ENCODE measurements at places on chromosomes 12 and 14.

DNA sequence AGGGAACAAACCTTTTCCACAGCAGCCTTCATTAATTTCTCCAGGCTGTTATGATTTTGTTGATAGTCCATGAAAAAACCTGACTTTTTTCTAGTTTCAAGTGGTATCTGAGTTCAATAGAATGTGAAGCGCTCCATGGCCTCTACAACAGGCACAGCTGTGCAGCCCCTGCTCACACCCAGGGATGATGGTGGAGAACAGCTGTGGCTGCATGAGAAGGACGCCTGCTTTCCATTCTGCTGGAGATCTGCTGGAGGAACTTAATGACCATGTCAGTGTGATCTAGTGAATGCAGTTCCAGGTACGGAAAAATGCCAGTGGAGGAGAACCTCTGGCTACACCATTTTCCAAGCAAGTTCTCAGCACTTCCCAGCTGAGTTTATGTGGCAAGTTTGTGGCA lies 80.6 kb downstream of the PIWIL1 start:
- DNase-seq: no peak

DNA sequence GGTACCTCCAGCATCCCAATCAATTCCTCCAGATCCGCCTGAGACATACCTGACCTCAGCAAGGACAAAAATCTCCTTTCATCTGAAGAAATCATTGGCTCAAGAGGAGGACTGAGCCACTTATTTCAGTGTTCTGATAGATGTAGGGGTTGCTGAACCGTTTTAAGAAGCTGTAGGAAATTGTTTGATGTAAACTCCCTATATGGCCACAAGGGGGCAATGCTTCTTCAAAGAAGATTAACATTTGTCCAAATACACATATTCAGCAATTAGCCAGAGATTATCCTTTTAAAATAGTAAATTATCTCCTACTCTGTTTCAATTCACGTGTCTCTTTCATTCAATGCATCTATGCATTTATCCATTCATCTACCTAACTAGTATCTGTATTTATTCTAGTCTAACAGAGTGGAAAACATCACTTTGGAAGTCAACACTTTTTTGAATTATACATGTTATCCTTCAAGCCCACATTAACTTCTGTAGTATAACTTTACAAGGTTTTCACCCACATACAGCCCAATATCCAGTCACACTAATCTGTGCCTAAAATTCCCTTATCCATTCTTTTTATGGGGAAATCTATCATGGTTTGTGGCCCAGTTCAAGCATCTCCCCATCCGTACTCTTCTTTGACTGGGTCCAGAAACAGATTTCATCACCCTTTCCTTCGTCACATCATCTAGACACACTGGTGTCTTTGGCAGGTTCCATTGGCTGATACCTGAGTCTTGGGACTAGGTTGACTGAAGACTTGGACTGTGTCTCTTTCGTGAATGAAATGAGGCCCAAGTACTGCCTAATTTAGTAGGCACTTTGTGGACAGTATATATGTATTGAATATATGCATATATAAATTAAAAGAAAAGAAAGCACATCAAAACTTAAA lies 411.0 kb upstream of the OR4E1 start:
- peak; percentile 56 for DNase-seq

DNA sequence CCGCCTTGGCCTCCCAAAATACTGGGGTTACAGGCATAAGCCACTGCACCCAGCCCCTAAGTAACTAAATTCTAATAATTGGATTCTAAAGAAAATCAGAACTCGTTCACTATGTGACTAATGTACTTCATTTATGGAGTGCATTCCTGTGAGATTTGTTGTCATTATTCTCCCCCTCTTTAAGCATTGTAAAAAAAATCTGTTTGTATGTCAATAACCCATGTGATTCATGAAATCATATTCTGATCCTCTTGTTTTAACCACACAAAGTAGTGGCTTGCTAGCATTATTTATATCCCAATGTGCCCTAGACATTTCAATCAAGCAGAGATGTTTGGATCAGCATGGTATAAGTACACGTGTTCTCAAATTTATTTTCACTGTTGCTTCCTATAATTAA lies 78.2 kb upstream of the OSBPL8 start:
- DNase-seq: no peak

DNA sequence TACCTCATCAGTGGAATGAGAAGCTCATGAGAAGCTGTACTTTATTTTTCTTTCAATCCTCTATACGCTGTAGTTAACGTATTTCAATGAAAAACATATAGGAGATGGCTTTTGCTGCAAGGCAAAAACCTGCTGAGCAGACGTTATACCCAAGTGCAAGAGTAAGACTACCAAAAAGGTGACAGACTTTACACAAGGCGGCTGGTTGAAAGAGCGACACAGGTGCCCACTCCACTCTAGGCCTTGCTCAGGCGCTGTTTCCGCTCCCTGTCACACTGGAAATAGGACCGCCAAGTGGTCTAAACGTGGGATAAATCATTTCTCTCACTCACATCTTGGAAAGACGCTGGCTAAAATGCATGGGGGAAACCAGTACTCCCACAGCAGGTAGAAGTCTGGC lies 54.5 kb downstream of the PPP2R5C start:
- DNase-seq: peak; percentile 19

GRCh38 chr12:19373586-19373985 lies 65.7 kb upstream of the AEBP2 start:
- no peak for DNase-seq

GRCh38 chr12:76711241-76711640 lies 52.7 kb upstream of the ZDHHC17 start:
- DNase-seq: no peak

DNA sequence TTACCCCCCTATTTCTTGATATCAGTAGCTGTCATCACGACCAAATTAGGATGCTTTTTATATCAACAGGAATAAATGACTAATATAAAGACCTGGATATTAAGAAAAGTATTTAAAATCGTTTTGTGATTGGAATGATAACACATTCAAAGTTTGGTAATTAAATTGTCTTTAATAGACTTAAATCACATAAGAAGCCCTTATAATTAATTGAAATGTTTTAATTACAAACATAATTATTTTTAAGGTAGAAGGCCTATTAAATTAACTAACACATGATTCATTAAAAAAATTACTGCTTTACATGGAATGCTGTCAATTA lies 412.4 kb downstream of the FUT8 start:
- DNase-seq: no peak

GRCh38 chr12:80622271-80622670 lies 85.2 kb upstream of the MYF6 start:
- no peak for DNase-seq

GRCh38 chr12:6488240-6488639 lies 4.8 kb downstream of the MRPL51 start:
- no peak for DNase-seq

DNA sequence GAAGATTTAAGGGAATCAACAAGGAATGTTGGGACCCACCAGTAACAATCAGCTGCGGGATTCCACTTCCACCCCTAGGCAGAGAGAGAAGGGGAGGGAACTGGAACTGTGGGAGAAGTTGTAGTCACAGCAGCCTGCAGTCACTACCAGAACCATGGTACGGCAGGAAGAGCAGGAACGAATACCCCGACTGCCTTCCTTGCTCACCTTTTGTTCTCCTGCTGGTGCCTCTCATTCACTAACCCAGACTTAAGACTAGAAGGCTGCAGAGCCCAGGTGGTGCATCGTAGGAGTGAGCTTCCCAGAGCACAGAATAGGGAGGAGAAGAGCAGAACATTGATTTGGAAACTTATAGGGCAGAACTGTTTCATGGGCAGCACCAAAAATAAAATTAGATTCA lies 154.2 kb downstream of the DYRK2 start:
- DNase-seq: no peak

GRCh38 chr12:60704171-60704914 lies 1108.5 kb downstream of the SLC16A7 start:
- DNase-seq: no peak

GRCh38 chr14:96304956-96305355 lies 48.9 kb downstream of the BDKRB1 start:
- no peak for DNase-seq

- peak; percentile 24 for DNase-seq
Measured at GRCh38 chr14:106622200-106622745, 1095.9 kb downstream of the TMEM121 start.

DNA sequence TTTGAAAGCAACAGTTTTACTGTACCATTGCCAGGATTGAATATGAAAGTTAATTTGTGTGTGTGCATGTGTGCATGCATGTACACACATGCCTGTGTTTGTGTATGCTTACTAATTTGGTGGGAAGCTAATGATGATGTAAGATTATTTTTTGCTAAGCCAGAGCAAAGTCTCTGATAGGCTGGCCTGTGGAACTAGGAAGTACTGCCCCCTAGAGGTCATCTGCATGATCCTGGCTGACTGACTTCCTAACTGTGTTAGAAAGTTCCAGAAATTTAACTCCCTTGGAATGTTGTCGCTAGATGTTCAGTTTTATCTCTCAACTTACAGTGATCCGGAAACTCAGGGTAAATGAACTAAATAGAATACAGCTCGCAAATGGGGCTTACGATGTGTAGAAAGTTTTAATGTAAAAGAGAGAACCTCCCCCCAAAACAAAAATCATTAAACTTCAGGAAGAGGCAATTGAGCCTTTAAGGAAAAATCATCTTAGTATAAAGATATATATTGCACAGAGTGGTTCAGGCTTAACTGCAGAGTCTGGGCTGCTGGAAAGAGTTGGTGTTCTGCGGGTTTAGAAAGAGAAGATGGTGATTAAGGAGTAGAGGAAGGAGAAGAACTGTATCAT lies 34.3 kb upstream of the SLC38A1 start:
- peak; percentile 72 for DNase-seq

- DNase-seq: no peak
Measured at GRCh38 chr14:73239393-73240241, 2.3 kb downstream of the PAPLN start.

- no peak for DNase-seq
Measured at GRCh38 chr14:32934073-32934880, 4.4 kb upstream of the NPAS3 start.

DNA sequence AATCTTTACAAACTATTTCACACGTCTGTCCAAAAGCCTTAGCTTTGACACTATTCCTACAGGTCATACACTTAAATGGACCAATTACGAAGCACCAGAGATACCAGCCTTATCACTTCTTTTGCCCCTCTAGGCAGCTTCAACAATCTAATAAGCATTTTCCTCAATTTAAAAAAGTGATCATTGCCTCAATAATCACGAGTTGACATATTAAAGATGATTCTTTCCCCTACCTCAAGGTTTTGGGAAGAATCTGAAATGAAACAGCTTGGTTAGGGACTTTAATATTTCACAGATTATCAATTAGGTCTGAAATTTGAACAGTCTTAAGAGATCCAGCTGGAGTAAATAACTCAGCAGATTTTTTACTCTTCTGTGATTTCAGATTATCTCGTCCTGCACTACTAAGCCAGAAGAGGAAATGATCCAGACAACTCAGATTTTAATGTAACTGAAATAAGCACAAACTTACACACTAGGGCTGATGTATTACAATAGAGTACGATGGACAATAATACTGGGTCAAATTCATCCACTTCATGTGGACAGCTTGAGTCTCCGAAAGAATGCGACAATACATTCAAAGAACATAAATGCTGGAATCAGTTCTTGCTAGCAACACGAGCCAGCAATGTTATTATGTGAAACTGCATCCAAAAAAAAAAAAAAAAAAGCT lies 15.9 kb downstream of the UBE2N start:
- DNase-seq: no peak

GRCh38 chr12:130160306-130160705 lies 2.0 kb upstream of the FZD10 start:
- DNase-seq: no peak

DNA sequence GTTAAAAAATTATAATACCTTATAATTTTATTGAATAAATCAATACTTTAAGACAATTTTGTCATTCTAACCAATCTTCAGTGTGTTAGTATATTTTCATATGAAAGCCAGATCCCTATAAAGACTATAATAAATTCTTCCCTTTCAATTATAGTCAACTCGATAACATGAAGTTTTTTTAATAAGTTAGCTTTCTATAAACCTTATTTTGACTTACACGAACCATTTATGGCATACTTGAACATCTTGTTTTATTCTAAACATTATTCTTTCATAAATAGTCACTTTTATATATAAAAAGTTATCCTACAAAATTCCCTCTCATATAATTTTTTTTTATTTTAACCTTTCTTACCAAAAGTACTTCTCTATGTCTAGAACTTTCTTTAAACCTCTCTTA lies 1002.3 kb downstream of the TMEM121 start:
- no peak for DNase-seq

- no peak for DNase-seq
Measured at GRCh38 chr14:35855876-35856481, 29.8 kb downstream of the BRMS1L start.

DNA sequence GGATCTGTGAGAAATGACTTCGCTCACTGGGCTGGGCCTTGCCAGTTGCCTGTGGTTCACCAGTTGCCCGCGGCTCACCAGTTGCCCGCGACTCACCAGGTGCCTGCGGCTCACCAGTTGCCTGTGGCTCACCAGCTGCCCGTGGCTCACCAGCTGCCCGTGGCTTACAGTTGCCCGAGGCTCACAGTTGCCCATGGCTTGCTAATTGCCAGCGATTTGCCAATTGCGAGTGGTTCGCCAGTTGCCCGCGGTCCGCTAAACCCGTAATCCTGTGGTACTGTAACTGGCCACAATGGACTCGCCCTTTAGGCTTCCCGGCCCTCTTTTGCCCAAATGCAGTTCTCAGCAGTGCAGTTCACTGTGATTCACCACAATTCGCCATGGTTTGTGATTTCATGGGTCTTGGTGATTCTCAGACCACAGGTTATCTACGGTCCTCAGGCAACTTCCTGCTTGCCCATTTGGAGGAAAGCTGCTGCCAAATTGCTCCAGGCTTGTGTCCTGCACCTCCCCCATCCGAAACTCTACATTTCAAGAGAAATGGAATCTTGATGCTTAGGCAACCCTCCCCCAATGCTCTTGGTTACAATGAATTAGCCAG lies 15.0 kb upstream of the MEG3 start:
- no peak for DNase-seq

DNA sequence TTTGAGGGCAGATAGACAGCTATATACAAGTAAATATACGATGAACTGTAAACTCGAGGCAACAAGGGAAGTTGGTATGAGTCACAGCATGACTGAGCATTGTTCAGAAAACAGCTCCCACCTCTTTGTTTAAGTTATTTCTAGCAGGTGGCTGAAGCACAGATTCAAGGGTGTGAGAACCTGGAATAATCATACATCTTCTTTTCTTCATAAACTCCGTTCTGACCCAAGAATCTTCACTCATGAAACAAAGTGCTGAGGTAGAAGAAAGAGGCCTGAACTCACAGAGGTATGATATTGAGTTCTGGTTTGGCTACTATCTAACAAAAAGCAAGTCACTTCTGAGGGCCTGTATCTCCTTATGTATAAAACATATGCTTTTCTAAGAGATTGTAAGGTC lies 364.1 kb upstream of the KITLG start:
- no peak for DNase-seq

DNA sequence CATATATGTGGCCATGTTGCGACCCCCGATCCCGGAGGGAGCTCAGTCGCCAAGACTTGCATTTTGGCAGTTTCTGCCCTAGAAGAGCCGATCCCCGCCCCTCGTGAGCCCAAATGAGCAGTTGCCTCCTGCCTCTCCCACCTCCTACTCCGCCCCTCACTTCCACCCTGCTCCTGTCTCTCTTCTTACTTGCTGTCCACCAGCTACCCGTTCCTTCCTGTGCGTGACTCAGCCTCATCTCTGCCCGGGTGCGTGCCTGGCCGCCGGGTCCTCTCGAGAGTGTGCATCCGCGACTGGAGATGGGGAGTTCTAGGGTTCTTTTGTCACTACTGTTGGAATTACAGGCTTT lies 585 bp downstream of the GPATCH2L start:
- DNase-seq: peak; percentile 75

Measured in CD4-positive, alpha-beta T cell treated with Interleukin-6 at 100 ng/mL for 8 hours (primary cell).